Left colon (tissue), 2 donors: ENCODE measurements at places on chromosomes 3 and 15.

GRCh38 chr3:15796771-15797641, 773 bp downstream of the ANKRD28 start:
- no peak for DNase-seq

DNA sequence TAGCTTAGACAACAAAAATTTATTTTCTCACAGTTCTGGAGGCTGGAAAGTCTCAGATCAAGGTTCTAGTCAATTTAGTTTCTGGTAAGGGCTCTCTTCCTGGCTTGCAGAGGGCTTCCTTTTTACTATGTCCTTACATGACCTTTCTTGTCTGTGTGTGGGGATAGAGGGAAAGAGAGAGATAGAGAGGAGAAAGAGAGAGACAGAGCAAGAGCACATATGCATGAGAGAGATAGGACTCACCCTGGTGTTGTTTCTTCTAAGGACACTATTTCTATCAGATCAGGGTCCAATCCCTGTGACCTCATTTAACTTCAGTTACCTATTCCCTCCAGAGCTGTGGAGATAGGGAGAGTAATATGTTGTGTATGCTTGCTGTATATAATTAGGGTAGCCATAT, 44.9 kb upstream of the TEX9 start:
- no peak for DNase-seq

- DNase-seq, result no peak
Measured at GRCh38 chr3:14509796-14510100, 30.4 kb downstream of the GRIP2 start.

GRCh38 chr3:148756311-148756710, 58.6 kb downstream of the AGTR1 start:
- DNase-seq, result no peak

DNA sequence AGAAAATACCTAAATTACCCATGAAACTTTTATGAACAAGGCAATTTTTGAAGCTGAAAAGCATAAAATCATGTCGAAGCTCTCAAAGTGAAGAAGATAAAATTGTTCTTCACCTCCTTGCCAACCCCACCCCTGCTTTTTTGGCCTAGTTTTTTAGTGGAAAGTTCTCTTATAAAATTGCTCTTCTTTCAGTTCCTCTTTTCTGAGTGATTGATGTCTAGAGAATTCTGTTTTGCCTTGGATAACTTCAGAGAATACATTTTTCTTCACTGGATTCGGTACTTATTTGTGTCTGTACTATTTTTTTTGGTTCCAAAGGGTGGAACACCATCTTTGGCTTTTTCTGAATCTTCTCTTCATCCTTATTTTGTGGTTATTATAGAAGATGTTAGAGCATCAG, 25.0 kb upstream of the PYDC2 start:
- DNase-seq, result no peak

- DNase-seq, result no peak
Measured at GRCh38 chr15:39503526-39503925, 77.4 kb upstream of the THBS1 start.

GRCh38 chr3:79383402-79384012, 384.3 kb downstream of the ROBO1 start:
- no peak for DNase-seq

- no peak for DNase-seq
Measured at GRCh38 chr15:83305704-83306291, 21.3 kb upstream of the BNC1 start.

- no peak for DNase-seq
Measured at GRCh38 chr3:88150806-88151205, 1.0 kb downstream of the C3orf38 start.

GRCh38 chr3:52399131-52399530, 45.8 kb downstream of the SEMA3G start:
- no peak for DNase-seq

- no peak for DNase-seq
Measured at GRCh38 chr3:37642670-37643598, 218.7 kb upstream of the CTDSPL start.

- DNase-seq, result no peak
Measured at GRCh38 chr3:101803939-101804338, 24.9 kb downstream of the NXPE3 start.

DNA sequence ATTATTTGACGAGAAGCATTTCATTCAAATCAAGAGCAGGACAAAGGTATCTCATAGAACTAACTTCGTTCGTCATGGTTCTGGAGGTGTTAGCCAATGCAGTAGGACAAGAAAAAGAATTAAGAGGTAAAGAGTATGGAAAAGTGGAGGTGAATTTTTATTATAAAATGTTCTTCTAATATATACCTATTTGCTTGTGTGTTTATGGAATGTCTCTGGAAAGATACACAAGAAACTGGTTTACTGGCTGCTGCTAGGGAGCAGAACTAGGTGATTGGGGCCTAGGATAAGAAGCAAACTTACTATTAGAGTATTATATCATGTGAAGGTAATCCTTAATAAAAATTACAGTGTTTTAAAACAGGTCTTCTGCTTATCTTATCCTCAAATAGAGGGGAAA, 30.9 kb upstream of the TATDN2 start:
- DNase-seq, result no peak

GRCh38 chr3:57646723-57647122, 46.2 kb downstream of the DENND6A start:
- DNase-seq, result no peak

GRCh38 chr3:187902041-187902471, 156.8 kb upstream of the BCL6 start:
- DNase-seq, result no peak

- DNase-seq, result no peak
Measured at GRCh38 chr3:122458992-122459391, 43.1 kb upstream of the WDR5B start.

GRCh38 chr3:118400886-118401285, 633.8 kb downstream of the IGSF11 start:
- no peak for DNase-seq

GRCh38 chr3:113057117-113057516, 66.3 kb downstream of the GTPBP8 start:
- DNase-seq, result no peak

DNA sequence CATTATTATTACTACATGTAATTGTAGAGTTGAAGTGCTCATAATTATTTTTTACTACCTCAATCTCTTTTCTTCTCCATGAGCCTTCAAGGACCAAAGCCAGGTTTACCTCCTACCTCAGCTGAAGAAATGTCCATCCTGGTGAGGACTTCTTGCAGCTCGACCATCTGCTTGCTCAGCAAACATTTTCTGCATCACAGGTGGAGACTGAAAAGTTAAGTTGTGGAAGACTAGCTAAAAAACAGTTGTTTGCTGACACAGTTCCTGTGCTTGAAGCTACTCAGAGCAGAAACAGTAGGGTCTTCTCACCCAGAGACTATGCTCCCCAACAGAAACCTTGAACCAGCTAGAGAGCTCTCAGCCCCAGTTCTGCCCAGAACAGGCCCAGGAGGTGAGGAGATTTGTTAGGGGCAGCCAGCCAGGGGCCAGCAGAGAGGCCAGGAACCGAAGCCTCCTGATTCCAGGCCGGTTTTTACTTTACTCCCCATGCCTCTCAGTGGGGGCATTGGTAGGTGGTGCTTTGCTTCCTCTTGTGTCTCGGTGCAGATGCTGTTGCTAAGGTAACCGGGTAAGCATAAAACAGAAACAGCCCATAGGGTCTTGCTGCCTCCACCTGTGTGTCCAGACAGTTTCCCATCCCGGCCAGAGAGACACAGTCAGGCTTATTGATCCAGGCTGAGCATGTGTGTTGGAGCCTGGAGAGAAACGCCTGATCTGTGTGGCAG, 54.9 kb downstream of the CCNL1 start:
- DNase-seq, result no peak

- peak; percentile 78 for DNase-seq
Measured at GRCh38 chr3:57967590-57967989, 40.6 kb upstream of the FLNB start.

DNA sequence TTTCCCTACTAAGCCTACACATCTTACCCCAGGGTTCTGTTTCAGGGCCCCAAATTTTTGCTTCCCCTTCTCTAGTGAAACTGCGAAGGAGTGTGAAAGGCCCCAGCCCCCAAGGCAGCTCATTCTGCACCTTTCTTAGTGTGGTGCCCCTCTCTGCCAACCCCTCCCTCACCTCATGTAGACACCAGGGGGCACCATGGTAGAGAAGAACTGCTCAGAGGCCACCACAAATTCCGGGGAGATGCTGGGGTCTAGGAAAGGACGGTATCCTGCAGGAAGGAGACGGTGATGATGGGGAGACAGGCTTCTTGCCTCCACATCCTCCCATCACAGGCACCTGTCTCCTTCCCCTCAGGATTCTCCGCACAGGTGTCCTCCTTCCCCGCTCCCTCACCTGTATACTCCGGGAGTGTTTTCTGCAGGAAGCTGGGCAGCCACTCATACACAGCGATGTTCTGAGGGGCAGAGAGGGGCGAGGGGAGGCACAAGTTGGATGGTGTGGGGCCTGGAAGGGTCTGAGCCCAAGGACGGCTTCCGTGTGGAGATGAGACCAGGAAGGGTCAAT, 3.6 kb downstream of the DUOX2 start:
- no peak for DNase-seq

- DNase-seq, result no peak
Measured at GRCh38 chr15:25375557-25375956, 63.3 kb downstream of the UBE3A start.

DNA sequence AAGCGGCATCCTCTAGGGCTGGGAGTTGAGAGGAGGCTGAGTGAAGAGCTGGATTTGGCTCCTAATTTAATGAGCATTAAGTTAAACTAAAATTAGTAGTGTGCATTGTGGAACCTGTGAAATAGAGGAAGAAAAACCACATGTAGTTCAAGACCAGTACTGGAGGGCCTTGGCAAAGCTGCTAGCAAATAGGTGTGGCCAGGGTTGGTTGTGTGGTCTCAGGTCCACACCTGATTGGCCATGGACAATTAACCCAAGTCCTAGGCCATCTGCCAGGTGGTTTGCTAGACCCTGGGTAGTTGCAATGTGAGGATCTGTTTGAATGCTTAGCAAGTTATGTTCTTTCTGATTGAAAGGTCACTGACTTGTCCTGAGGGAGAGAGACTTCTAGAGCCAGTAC, 275.5 kb downstream of the PDCD6IP start:
- DNase-seq, result no peak

DNA sequence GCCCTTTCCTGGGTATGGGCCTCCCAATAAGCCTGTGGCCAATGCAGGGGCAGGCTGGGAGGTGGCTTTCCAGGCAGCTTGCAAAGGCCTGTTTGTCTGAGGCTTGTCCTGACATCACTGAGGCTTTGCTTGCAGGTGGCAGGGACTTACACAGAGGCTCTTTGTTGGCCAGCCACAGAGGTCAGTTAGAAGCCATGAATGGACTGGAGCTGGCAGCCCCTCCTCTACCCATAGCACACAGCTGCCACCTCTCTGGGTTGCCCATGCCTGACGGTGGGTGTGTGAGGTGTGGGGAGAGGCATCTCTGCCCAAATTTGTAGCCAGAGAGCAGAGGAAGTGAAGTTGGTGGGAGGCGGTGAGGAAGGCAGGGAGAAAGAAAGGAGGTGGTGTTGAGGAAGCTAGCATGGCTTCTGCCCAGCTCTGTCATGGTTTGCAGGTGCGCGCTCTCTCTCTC, 17.1 kb downstream of the LIMD1 start:
- no peak for DNase-seq

DNA sequence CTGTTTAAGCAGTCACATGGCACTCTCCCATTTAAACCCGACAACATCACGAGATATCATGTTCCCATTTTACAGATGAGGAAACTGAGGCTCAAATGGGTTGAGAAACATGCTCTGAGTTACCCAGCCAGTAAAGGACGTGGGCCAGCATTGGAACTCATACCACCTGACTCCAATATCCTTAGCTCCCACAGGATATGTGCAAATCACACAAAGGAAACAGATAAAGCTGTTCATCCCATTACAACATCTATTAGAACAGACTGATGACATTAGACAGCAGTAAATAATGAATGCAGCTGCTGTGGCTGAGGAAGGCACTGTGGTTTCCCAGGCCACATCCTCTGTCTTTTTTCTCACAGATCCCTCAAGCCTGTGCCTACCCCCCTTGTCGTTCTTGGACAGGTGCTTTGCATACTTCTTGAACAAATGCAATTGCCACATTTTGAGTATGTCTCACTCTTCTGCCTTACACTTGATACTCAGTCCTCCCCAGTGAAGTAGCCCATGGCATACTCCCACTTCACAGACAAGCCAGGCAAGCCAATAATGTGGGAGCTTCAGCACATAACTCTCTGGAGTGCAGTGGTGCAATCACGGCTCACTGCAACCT, 17.7 kb downstream of the FRMD4B start:
- no peak for DNase-seq

DNA sequence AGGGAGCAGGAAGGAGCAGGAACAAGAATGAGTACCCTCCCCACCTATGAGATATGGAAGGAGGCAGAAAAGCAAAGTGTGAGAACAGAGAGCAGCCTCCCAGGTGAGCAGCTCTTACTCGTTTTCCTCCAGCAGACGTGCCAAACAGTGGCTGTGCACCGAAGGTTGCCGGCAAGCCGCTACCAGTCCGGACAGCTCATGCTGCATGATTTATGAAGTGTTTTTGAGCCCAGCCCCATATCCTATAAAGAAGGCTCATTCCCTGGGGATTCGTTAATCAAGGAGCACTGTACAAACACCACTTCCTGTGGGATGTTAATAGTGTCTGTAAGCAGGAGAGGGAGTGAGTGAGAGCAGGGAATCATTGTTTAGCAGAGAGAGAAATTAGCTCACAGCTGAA, 118.3 kb upstream of the FOXB1 start:
- DNase-seq, result no peak

DNA sequence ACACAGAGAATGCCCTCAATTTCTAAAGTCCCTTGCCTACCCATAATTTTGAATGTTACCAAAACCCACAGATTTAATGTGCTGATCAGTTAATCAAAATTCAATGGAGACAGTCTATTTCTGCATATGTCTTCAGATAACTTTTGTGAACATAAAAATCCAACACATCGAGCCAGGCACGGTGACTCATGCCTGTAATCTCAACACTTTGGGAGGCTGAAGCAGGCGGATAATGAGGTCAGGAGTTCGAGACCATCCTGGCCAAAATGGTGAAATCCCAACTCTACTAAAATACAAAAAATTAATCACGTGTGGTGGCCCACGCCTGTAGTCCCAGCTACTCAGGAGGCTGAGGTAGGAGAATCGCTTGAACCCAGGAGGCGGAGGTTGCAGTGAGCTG, 49.3 kb downstream of the PEAK1 start:
- DNase-seq, result no peak

DNA sequence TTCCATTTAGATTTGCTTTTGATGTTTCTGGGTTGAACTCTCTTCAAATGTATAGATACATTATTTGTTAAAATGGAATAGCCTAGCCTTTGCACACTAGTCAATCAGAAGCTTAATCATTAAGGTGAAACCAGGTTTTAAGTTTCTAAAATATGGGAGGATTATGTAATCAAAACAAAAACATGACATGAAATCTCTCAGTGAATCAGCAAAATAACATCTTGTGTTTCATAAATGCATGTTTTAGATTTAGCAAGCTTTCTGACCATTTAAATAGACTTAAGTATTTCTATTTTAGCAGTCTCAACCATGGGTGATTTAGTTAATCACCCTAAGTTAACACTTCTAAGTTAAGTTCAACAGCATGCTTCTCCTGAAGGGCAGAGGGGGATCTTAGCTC, 11.3 kb downstream of the GTF2E1 start:
- no peak for DNase-seq
